ENCODE measurements at places on chromosomes 7 and 10. TPM values are rescaled to one million over a fixed set of nuclear protein-coding genes. Genes with fewer than 3 reads are reported as not detected.

- no peak for DNase-seq
Observed at GRCh38 chr7:124072603-124073309, 39.9 kb upstream of the TMEM229A start.

GPER1 gene
- 1.1 TPM for total RNA-seq

SLC18A3 gene
- not detected for total RNA-seq

GRCh38 chr10:110458266-110458920 is 39.3 kb upstream of the DUSP5 start:
- DNase-seq = no peak

NRCAM gene
- total RNA-seq = 112 TPM

- DNase-seq = no peak
Observed at GRCh38 chr7:112282476-112283188, 76.1 kb downstream of the ZNF277 start.

GRCh38 chr10:130360826-130361311 is 224.7 kb downstream of the GLRX3 start:
- no peak for DNase-seq

- DNase-seq = no peak
Observed at GRCh38 chr10:60149003-60149402, 240.7 kb downstream of the ANK3 start.

GRCh38 chr7:87933605-87933952 is 472 bp upstream of the ADAM22 start:
- DNase-seq = no peak

GRCh38 chr7:3415861-3416312 is 114.8 kb downstream of the SDK1 start:
- DNase-seq = no peak

- DNase-seq = no peak
Observed at GRCh38 chr10:104447906-104448305, 94.3 kb downstream of the CFAP58 start.

SKIDA1 gene
- total RNA-seq = 9.4 TPM

- no peak for DNase-seq
Observed at GRCh38 chr10:24404567-24404966, 195.6 kb downstream of the KIAA1217 start.

GRCh38 chr7:78254726-78255055 is 456.1 kb downstream of the PHTF2 start:
- no peak for DNase-seq

GRCh38 chr10:120571266-120571665 is 114.2 kb downstream of the PLPP4 start:
- no peak for DNase-seq

GRCh38 chr7:130994378-130995115 is 260.5 kb upstream of the KLF14 start:
- DNase-seq = peak; percentile 67

EBF3 gene
- total RNA-seq = 0.31 TPM

DNA sequence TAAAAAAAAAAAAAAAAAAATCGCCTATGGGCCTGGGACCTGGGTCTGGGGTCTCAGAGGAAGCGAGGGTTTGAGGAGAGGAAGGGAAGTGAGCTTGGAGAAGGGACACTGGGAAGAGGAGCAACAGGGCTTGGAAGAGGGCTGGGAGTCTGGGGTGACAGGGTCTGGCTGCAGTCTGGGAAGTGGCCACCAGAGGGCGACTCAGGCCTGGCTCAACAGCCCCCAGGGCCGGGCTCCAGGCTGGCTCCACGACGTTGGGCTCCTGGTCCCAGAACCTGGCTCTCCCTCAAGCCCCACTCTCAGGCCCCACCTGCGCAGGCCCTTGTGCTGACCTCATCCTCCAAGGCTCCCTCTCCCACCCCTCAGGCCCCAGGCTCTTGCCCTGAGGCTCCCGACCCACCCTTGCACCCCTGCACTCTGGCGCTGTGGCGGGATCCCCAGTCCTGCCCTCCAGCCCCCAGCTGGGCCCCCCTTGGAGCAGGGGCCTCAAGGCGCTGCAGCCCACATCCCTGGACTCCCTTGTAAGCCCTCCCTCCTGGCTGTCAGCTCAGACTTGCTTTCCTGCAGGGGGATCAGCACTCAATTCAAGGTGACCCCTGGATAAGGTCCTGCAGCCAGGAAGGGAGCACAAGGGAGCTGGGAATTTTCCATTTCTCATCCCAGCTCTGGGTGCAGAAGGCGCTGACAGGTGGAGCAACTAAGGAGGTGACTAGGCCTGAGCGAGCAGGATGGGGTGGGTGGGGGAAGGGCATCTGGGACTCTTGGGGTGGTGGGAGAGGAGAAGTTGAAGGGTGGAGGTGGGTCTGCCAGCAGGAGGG is 5.4 kb upstream of the SPACDR start:
- DNase-seq = peak; percentile 44

CPA2 gene
- total RNA-seq = not detected

DNA sequence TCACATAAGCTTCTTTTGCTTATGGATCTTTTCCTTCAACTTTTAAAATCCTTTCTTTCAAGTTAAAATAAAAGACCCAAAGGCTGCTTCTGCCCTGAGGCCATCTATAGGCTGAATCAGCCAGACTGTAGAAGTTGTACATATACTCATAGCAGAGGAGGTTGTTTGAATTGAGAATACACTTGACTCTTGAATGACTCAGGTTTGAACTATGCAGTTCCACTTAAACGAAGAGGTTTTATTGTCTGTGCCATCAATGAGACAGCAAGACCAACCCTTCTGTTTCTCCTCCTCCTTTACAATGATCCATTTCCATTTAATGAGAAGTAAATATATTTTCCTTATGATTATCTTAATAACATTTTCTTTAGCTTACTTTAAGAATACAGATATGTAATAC is 5.8 kb downstream of the ZNF365 start:
- DNase-seq = no peak

PNLIP gene
- total RNA-seq = not detected

GRCh38 chr10:5448333-5449001 is 36.1 kb downstream of the NET1 start:
- DNase-seq = no peak

DNA sequence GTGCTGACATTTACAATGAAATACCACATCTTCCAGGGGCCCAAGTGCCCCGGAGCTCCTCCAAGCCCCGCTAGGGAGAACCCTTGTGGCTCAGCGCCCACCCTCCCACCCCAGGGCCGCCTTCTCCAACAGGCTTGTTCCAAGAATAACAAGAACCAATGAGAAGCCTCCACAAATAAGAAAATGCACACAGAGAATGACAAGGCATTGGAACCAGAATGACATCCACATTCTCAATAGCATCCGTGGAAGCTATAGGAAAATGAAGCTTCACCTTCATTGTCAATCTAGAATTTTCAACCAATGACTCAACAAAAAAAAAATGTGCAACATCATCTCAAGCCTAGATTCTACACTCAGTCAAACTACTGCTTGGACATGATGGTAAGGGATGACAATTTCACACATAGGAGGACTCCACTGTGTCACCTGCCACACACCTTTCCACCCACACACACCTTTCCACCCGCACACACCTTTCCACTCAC is 50.4 kb upstream of the PPP2R2D start:
- DNase-seq = no peak

EVX1 gene
- not detected for total RNA-seq

GRCh38 chr7:2974093-2974819 is 69.4 kb downstream of the CARD11 start:
- no peak for DNase-seq

DNA sequence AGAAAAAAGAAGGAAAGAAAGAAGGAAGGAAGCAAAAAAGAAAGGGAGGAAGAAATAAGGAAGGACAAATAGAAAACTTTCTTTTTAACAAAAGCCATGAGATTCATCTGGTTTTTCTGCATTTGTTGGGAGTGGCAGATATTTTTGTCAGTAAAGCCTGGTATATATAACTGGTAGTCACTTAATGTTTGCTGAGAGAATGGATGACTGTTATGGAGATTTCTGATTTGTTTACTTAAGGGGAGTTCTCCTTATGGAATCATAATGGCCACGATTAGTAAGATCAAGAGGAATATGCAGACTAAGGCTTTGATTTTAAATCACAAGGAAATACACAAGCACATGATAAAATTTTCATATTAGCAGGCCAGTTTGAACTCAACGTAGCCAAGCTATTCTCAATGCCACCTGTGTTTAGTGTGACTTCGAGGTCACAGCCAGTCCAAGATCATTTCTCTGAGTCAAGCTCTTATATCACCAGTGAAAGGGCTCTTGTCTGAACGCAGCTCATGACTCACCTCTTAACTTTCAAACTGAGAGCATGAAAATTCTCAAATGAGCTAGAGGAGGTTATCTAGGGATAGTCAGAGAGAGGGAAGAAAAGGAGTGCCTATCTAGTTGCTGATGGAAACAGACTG is 445.1 kb upstream of the ZMIZ1 start:
- DNase-seq = no peak

NAT16 gene
- 1.2 TPM for total RNA-seq

MOSPD3 gene
- total RNA-seq = 12.2 TPM

DNA sequence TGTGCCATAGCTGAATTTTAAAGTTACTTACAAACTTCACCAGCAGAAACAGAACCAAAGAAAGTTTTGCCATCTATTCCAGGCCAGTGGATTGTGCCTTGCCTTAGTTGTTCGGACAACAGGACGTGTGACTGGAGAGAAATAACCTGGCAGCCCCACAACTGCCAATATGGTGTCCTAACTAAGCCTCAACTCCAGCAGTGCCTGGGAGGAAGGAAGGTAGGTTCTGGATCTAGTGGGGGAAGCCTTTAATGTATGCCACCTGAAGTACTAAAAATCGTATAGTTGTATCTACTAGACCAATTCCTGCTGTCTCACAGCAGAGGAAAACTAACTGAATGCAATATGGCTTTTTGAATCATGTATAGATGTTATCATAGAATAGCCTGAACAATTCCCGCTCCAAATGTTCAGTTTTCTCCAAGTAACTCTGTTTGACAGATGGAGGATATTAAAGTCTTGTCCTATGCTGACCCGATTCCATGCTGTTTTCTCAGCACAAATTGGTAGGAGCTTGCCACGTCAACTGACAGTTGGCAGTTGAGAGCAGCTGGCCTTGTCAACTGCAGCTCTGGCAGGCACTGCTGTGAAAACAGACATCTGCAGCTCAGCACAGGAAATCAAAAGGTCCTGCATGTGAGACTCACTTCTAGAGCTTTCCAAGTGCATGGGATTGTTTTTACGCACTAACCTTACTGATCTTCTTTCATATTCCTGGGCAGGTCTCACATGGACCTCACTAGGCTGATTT is 84.5 kb upstream of the WNT16 start:
- no peak for DNase-seq
